ENCODE measurements at places on chromosomes 6 and 20. TPM values are rescaled to one million over a fixed set of nuclear protein-coding genes. Genes with fewer than 3 reads are reported as not detected.

- no peak for DNase-seq
These were observed 1.1 kb downstream of the DPM1 start for GRCh38 chr20:50957276-50957675.

Gene ETV7
- 0.10 TPM for polyA plus RNA-seq

DNA sequence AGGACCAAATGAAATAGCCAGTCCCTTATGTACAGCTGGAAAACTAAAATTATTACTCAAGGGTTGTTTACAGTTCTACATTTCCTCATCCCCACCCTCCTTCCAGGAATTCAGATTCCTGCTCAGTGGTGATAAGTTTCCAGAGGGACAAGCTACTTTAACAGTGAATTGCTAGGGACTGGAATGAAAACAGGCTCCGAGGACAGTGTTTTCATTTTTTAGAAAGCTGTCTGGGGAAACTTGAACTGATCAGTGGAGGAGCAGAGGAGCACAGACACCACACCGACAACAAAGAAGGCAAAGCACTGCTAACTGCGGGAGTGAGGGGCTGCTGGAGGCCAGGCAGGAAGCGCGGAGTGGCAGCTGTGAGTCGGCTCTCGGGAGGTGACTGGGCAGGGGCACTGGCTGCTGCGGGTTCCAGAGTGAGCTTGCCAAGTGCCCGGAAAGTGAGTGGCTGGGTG is 322.2 kb downstream of the ESR1 start:
- DNase-seq = no peak

DNA sequence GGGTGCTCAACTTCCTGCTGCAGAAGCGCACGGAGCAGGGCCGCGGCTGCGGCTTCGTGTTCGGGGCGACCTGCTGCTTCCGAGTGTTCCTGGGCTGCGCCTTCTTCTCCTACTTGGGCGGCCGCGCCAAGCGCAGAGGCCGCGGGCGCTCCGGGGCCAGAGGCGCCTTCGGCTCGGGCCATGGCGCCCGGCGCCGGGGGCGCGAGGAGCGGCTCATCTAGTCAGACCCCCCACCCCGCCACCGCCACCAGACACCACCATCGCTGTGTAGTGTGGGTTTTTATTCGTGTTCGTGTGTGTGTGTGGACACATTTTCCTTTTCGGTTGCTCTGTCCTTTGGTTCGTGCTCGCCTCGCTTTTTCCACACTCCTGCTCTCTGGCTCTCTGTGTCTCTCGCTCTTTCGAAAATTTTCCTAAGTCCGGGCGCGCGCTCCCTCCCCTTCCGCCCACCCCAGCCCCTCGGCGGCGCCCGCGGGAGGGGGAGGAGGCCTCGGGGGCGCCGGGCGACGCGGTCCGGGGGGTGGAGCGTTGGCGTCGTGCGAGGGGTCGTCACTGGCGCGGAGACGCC is 38.1 kb downstream of the GNAS start:
- DNase-seq = peak; percentile 84

Gene BMP5
- 2.8 TPM for polyA plus RNA-seq

- no peak for DNase-seq
These were observed 78.2 kb upstream of the PTPRK start for GRCh38 chr6:128598571-128598970.

- DNase-seq = no peak
These were observed 105.1 kb downstream of the TRMT11 start for GRCh38 chr6:126091466-126091865.

GRCh38 chr20:63573647-63574131 is 350 bp downstream of the HELZ2 start:
- no peak for DNase-seq

GRCh38 chr6:42462474-42462972 is 10.8 kb upstream of the TRERF1 start:
- DNase-seq = no peak

DNA sequence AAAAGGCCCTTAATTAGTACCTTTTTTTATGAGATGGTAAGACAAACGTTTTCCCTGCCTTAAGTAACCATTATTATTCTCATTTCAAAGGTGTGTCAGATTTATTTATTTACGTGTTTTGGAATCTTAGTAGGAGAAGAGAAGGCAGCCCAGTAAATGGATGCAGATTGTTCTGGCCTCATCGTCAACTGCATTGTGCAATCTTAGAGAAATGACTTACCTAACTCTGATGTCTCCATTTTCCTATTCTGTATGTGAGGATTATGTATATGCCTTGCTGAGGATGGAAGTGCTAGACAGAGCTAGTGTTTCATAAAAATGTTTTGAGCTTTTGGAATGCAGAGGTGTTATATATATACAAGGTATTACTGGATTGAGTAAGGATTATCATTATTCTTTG is 97.0 kb upstream of the JAG1 start:
- DNase-seq = no peak

GRCh38 chr20:19415786-19416185 is 203.3 kb downstream of the SLC24A3 start:
- DNase-seq = no peak

- DNase-seq = no peak
These were observed 251.5 kb downstream of the TSHZ2 start for GRCh38 chr20:53223626-53224172.
